ENCODE measurements at places on chromosomes 3 and 15. TPM values are rescaled to one million over a fixed set of nuclear protein-coding genes. Genes with fewer than 3 reads are reported as not detected.

The GASK1A gene
- 41.3 TPM for total RNA-seq

The CDHR4 gene
- 37.7 TPM for total RNA-seq

The MNS1 gene
- total RNA-seq = 6.2 TPM

The ANAPC13 gene
- 58.7 TPM for total RNA-seq

The SLC28A1 gene
- total RNA-seq = not detected

The SLC9C1 gene
- total RNA-seq = 0.15 TPM

The SEMA5B gene
- 0.23 TPM for total RNA-seq

The SI gene
- total RNA-seq = not detected

The ITPKA gene
- total RNA-seq = 0.48 TPM

The P2RY1 gene
- 9.5 TPM for total RNA-seq

The PIERCE2 gene
- total RNA-seq = 2.4 TPM

The LRTM1 gene
- total RNA-seq = not detected

The GP5 gene
- total RNA-seq = 0.13 TPM

The KCNMB2 gene
- total RNA-seq = 5.8 TPM

The P2RY14 gene
- 1.2 TPM for total RNA-seq

The LARP6 gene
- 13.4 TPM for total RNA-seq

The GOLGA8T gene
- total RNA-seq = 0.55 TPM

The RAB6B gene
- 5.5 TPM for total RNA-seq

The C3orf22 gene
- total RNA-seq = 0.12 TPM

The P2RY13 gene
- total RNA-seq = 1.6 TPM

The FEZF2 gene
- total RNA-seq = not detected

The INSYN1 gene
- total RNA-seq = 31.1 TPM

The SAMMSON gene
- 0.57 TPM for total RNA-seq

The OXNAD1 gene
- 7.9 TPM for total RNA-seq

The TRIM71 gene
- 0.43 TPM for total RNA-seq

The CNBP gene
- total RNA-seq = 402 TPM

The UNC13C gene
- 0.05 TPM for total RNA-seq

The FSD2 gene
- total RNA-seq = 0.05 TPM

The CLSTN2 gene
- total RNA-seq = 225 TPM

The MESP2 gene
- not detected for total RNA-seq

The SLC2A2 gene
- 0.36 TPM for total RNA-seq

The CPLX3 gene
- not detected for total RNA-seq

The SPSB4 gene
- total RNA-seq = 0.11 TPM

The FRMD4B gene
- 42.0 TPM for total RNA-seq

The ACTC1 gene
- total RNA-seq = not detected

The SEMA3B gene
- 60.1 TPM for total RNA-seq

The ZMYND10 gene
- total RNA-seq = 3.4 TPM

The TPRA1 gene
- total RNA-seq = 36.6 TPM

The CCR9 gene
- total RNA-seq = not detected

The ONECUT1 gene
- total RNA-seq = not detected

The KIF15 gene
- total RNA-seq = 0.99 TPM

The COL6A5 gene
- not detected for total RNA-seq

The KLHL6 gene
- 3.0 TPM for total RNA-seq

The MKRN3 gene
- total RNA-seq = not detected

The RARB gene
- 9.4 TPM for total RNA-seq

The GPX1 gene
- 195 TPM for total RNA-seq

All from ovary (tissue), 10 donors.